Suprapubic skin (tissue), 4 donors: ENCODE measurements at places on chromosomes 5 and 9.

GRCh38 chr9:132499251-132499650, 83.2 kb upstream of the BARHL1 start:
- no peaks in the 10 kb centered on the region for H3K36me3 ChIP-seq
- peaks cover 76% of the 10 kb centered on the region for H3K27me3 ChIP-seq

DNA sequence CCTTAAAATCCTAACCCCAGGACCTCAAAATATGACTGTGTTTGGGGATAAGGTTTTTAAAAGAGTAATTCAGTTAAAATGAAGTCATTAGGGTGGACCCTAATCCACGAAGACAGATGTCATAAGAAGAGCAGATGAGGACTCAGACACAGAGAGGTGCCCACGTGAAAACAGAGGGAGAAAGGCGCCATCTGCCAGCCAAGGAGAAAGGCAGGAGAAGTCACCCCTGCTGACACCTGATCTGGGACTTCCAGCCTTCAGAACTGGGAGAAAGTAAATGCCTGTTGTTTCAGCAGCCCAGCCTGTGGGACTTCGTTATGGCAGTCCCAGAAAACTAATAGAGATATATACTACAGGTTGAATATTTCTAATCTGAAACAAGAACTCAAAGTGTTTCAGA, 67.4 kb downstream of the ROR2 start:
- H3K4me3 ChIP-seq = no peak overlapping the region
- DNase-seq = no peak
- no peak overlapping the region for H3K27ac ChIP-seq
- no peaks in the 10 kb centered on the region for H3K27me3 ChIP-seq

GRCh38 chr9:113152699-113153098, 1.9 kb downstream of the SLC31A2 start:
- no peak for DNase-seq
- peaks cover 5% of the 10 kb centered on the region for H3K36me3 ChIP-seq
- peak overlapping the region; percentile 74 for H3K4me3 ChIP-seq
- peak overlapping the region; percentile 92 for H3K27ac ChIP-seq

DNA sequence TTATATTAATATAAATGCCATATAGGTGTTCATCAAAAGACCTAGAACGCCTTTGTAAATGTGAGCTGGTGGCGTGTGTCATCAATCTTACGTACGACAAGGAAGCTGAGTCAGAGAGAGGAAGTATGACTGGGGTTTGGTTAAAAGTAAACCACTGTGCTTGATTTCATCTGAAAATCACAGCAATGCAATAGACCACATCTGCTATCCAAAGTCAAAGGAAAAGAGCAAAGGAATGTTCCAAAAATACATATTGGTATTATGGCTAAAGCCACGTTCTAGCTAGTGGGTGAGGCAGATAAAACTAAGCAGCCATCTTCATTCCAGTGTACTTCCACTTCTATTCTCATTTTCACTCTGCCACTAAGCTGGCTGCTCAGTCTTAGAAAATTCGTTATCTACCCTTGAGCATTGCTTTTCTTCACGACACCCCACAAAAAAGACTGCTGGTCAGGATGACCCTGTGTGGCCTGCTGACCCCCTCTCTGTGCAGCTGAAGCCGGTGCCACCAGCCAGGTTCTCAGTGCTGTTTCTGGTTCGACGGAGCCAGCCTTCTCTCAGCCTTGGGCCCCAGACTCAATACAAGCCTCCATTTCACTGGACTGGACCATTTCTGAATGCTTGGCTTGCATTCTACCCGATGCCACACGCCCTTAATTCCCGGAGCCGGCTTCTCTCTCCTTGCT, 23.8 kb downstream of the SHC3 start:
- DNase-seq = no peak
- no peak overlapping the region for H3K27ac ChIP-seq
- H3K36me3 ChIP-seq = no peaks in the 10 kb centered on the region
- no peaks in the 10 kb centered on the region for H3K4me1 ChIP-seq
- no peaks in the 10 kb centered on the region for H3K27me3 ChIP-seq

DNA sequence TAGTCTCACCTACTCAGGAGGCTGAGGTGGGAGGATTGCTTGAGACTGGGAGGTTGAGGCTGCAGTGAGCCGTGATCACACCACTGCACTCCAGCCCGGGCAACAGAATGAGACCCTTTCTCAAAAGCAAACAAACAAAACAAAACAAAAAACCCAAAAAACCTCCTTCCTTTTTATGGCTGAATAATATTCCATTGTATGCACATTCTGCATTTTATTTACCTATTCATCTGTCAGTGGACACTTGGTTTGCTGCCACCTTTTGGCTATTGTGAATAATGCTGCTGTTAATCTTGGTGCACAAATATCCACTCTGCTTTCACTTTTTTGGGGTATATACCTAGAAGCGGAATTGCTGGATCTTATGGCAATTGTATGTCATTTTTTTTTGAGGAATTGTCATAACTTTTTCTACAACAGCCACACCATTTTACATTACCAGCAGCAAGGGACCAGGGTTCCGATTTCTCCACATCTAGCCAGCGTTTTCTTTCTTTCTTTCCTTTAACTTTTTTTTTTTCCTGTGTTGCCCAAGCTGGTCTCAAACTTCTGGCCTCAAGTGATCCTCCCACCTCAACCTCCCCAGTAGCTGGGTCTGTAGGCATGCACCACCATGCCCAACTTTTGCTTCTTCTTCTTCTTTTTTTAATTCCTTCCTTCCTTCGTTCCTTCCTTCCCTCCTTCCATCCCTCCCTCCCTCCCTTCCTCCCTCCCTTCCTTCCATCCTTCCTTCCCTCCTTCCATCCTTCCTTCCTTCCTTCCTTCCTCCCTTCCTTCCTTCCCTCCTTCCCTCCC, 30.6 kb downstream of the NKX2-5 start:
- peaks cover 23% of the 10 kb centered on the region for H3K27me3 ChIP-seq
- peaks cover 13% of the 10 kb centered on the region for H3K4me1 ChIP-seq
- H3K36me3 ChIP-seq = no peaks in the 10 kb centered on the region
- H3K27ac ChIP-seq = no peak overlapping the region
- no peak overlapping the region for H3K4me3 ChIP-seq
